ENCODE measurements at places on chromosomes 4 and X.
A peak's percentile ranks its signal among the peaks of the same experiment; 100 is the strongest.

DNA sequence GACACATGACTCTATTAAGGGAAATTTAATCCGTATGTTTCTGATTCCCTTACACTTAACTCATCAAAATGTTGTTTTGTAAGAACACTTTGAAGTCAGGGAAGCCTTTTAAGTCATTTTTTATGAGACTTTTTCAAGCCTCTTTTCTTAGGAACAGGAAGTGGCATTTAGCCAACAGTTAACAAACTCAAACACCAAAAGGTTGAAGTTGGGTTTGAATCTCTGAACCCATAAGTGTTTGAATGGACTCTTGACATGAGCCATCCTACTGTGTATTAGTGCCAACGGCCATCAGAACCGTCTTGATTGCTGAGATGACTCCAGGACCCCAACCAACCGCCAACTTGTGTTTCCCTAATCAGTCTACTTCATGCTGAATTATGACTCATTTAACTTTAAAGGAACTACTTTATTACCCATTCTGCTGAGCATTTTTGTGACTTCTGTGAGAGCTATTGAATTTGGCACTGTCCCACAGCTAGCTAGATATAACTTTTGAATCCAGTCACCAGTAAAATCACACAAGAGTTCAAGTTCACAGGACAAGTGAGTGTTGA lies 209.1 kb upstream of the FAT1 start:
- DNase-seq, result no peak

DNA sequence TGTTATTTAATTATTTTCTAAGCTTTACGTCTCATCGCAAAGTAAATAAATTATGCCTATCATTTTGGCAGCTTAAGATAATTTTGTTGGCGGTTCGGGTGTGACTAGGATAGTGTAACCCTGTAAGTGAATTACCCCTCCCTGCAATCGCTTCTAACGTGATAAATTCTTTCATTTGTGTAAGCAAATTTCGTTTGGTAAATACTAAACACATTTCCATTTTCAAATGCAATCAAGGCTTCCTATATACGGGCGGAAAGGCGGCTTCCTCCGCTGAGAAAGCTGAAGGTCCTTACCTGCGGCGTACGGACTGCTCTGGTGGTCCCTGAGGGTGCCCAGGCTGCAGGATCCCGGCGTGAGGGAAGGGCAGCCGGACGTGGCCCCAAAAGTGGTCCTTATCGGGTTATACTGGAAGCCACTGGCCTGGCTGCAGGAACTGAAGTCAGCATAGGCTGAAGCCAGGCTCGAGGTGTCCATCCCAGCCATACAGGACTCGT lies 403 bp downstream of the PHOX2B start:
- DNase-seq, result no peak

DNA sequence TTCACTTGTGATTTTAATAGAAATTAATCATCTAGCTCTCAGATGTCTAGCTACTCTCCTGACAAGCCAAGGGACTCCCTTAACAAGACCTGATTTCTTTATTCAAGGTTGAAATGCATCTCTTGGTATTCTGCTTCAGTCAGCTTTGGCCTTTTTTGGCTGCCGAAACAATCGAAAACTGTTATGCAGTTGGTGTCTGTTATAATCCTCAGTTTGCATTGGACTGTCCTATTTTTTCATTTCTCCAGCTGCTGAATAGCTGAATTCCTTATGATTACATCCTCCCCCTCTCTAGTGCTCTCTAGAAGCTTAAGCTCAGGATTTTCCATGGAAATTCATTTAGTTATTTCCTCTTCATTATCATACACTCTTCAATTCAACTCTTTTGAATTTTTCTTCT lies 177.2 kb downstream of the TRIML1 start:
- DNase-seq, result no peak

DNA sequence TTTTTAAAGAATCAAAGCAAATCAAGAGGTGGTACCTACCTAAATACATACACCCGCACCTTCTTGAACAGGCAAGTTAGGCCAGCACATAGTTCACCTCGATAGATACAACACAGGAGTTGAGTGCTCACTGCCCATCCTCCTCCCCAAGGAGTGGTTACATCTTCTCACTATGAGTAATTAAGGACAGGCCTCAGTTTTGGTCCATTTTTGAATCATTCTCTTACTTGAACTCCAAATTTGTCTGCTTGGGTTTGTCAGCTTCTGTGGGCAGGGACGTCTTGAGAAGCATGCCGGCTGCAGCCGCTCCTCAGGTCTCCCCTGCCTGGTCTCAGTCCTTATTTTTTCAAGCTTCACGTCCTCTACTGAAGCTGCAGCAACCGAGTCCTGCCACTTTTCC lies 190.6 kb upstream of the RBPJ start:
- DNase-seq, result no peak

GRCh38 chrX:134898440-134898839 lies 92.4 kb upstream of the SMIM10 start:
- DNase-seq, result no peak

DNA sequence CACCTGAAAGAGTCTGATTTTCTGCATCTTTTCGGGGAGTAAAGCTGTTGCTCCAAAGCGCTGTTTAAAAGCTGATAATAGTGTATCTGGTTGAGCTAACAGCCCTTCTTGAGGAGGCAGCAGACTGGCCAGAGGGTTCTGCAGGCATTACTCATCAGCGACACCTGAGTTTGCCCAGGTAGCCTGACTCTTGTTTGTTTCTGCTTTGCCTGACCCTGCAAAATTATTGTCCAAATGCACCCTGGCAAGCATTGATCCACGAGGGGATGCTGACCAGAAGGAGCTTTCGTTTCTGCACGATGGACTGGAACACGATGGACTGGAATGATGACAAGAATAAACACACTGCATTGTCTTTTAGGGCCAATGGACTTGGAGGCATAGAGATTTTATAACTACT lies 6.2 kb downstream of the CD99 start:
- DNase-seq, result no peak

- DNase-seq, result no peak
These were observed 135.0 kb downstream of the IDS start for GRCh38 chrX:149370097-149370496.

DNA sequence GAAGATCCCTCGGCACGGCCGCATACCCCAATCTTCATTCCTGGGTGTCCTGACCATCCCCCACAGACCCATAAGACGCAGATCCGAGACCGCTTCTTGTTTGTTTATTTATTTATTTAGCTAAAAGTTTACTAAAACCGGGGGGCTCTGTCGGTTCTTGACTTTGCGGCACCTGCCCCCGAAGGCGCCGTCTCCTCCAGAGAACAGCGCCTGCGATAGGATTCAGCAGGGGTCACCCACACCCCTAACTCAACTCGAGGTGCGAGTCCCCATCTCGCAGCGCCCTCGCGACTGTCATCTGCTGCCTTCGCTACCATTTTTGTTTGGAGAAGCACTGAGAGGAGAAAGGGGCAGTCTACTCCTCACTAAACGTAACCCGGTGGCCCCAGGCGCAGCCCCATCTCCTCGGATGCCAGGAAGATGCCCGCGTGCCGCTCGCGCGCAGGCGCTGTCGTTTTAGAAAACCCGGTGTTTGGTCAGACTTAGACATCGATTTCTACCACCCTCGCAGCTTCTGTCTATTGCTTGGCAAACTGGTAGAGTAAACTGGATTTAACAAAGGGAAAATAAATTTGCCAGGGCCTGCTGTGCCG lies 18.9 kb upstream of the GPR101 start:
- peak; percentile 40 for DNase-seq

DNA sequence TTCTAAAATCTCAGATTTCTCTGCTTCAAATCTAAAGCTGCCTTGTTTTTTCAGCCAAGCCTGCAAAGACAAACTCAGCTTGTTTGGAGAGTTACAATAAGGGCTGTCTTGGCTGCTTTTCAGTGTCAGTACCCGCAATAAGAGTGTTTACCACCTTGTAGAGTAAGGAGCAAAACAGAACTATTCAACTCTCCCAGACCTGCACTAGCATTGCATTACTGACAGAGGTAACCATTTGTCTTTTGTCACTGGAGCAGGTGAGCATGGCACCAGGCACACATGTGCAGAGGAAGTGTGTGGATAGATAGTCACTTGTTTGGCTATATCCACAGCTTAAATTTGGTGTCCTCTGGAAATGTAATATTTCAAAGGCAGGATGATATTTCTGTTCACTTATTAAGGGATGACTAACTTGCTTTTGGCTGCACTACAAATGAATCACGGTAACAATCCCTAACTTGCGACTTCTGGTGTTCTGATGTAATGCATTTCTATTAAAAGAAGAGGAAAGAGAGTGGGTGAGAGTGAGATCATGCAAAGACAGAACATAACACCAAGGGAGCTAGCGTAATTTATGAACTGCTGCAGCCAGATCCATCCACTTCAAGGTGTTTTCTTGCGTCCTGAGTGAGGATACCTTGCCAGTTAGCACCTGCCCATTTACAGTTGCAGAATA lies 38.6 kb downstream of the PTCHD1 start:
- no peak for DNase-seq

- DNase-seq, result no peak
These were observed 104.7 kb upstream of the SMIM10 start for GRCh38 chrX:134886002-134886596.

DNA sequence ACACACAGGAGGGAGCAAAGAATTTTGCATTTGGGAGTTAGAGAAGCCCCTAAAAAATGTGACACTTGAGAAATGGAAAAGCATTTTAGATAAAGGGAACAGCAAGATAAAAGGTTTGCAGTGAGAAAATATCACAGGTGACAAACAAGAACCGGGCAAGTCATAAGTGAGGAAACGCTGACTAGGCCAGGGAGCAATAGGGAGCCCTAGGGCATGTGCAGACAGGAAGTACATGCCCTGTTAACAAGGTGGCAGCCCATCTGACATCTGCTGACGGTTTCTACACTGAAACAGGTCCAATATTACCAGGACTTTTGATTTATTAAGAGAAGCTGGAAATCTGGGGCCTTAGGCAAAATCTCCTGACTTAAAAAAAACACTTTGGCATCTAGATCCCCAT lies 4.0 kb upstream of the IL13RA1 start:
- no peak for DNase-seq

Measured in activated CD4-positive, CD25-positive, alpha-beta regulatory T cell treated with anti-CD3 and anti-CD28 coated beads, Interleukin-2, amount 50 U/mL, for 72 hours (primary cell).